Colonic mucosa (tissue), 4 donors: ENCODE measurements at places on chromosomes 1 and 21.

DNA sequence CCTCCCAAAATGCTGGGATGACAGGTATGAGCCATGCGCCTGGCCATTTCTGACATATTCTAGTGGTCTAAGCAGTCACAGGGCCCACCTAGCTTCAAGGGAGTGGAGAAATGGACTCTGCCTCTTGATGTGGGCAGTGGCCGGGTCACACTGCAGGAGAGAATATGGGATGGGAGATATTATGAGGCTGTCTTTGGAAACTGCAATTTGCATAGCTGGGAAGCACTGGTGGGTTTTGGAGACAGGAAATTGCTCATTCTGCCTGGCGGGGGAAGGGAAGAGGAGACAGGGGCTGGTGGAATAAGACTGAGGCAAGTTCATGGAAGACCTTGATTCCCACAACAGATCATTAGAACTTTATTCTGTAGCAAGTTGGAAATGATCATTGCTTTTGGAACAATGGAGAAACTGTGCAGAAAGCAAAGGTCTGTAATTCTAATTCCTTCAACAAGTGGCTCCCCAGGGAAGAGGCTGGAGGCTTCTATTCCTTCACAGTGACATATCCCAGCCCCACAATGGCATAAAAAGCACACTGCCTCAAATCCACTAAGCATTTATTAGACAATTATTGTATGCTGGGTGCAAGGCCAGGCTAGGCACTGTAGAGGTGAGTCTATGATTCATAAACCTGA, 10.5 kb downstream of the NCMAP start:
- no peak for DNase-seq

DNA sequence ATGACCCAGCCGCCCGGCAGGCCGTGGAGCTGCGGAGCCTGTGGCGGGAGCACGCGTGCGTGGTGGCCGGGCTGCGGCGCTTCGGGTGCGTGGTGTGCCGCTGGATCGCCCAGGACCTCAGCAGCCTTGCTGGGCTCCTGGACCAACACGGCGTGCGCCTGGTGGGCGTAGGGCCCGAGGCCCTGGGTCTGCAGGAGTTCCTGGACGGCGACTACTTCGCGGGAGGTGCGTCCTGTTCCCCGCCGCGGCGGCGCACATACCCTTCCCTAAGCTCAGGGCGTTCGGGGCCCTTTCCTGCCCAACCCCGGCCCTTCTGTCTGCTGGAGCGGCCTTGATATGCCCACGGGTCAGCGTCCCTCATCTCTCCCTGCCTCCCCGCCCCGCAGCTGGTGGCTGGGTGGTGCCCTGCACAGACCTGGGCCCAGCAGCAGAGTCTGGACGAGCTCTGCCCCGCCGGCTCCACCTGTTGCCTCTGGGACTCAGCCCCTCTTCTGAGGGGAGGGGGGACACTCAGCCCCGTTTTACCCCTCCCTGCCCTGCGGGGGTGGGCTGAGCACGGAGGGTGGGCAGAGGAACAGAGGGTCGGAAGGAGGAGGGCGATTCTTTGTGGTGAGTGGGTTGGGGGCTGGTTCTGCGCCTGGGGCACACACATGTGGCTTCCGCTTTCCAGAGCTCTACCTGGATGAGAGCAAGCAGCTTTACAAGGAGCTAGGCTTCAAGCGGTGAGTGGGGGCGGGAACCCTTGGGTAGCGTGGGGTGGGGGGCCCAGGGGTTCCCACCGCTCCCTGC, 688 bp downstream of the PRXL2B start:
- DNase-seq = peak; percentile 53

GRCh38 chr1:1847890-1848289, 43.0 kb downstream of the GNB1 start:
- DNase-seq = no peak

GRCh38 chr21:46006547-46007491, 25.2 kb downstream of the COL6A1 start:
- DNase-seq = peak; percentile 14

DNA sequence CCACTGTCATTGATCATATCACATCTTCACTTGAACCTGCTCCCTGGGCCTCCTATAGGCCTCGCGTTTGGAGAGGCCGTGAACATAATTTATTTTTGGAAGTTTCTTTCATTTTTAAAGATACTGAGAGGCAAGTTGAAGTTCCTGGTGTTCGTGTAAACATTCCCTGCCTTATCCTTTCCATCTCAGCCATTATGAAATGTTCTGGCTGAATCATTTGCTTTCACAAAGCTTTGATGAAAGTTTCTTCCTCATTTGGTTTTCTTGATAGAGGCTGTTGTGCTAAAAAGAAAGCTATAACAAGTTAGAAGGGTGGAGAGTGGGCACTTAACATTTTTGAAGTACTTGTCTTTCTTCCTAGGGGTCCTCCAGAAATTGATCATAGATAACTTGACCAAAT, 15.5 kb downstream of the CAMTA1 start:
- no peak for DNase-seq

GRCh38 chr1:206878456-206878855, 13.0 kb downstream of the IL20 start:
- DNase-seq = no peak

- DNase-seq = no peak
These were observed 20.7 kb downstream of the ECE1 start for GRCh38 chr1:21269461-21270085.

DNA sequence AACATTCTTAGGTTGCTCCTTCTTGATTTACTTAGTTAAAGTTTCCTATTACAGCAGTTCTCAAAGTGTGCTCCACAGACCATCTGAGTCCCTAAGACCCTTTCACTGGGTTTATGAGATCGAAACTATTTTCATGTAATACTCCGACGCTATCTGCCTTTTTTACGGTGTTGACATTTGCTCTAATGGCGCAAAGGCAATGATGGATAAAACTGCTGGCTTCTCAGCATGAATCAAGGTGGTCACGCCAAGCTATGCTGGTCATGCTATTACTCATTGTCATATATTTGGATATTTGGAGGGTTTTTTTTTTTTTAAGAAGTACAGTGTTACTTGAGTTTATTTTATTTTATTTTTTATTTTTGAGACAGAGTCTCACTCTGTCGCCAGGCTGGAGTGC, 235.1 kb downstream of the KIF26B start:
- no peak for DNase-seq

DNA sequence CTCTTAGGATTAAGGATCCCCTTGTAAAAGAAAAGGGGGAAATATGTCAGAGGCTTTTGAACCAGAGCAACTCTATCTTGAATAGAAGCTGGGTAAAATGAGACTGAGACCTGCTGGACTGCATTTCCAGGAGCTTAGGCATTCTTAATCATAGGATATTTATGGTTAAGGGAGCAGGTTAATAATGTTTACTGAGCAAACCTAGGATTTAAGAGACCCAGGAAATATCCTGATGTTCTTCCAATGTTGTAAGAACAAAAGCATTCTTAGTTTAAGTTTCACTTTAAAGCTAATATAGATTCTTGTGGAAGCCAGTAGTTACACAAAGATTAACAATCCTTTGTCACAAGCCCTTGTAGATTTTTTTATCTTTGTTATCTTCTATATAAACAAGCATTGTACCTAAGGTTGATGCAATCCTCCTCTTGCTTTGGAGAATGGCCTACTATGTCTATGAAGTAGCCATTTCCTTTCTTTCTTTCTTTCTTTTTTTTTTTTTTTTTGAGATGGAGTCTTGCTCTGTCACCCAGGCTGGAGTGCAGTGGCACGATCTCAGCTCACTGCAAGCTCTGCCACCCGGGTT, 570.2 kb upstream of the BEND5 start:
- DNase-seq = no peak

DNA sequence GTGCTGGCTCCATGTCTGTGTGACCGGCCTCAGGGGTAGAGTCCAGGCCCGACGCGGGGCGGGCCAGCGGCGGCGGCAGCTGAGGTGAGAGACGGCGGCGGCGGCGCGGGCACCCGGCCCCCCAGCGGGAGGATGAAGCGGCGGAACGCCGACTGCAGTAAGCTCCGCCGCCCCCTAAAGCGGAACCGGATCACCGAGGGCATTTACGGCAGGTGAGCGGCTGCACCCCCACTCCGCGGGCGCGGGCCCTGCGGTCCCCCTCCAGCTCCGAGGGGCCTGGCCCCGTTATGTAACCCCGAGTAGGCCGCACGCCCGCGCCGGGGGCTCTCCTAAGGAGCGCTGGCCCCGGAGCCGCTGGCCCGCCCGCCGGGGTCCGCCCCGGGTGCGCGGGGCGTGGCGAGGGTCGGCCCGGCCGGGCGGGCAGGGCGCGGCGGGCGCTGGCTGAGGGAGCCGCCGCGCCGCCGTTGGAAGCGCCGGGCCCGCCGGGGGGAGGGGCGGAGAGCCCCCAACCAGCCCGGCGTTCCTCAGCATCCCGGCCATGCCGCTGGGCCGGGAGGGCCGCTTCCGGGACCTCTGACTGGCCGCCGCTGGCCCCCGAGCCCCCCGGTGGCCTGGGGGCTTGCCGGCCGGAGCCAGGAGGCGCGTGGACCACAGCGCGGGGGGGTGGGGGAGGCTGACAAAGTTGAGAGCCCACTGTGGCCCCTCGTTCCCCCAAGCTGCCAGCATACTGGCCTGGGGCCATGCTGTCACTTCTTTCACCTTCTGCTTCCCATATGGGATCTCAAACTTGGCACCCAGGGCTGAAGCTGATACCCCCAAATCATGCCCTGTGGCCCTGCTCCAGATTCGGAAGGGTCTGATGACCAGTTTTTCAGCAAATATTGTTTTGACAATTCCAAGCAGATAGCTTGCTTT, 527 bp downstream of the MACO1 start:
- DNase-seq = peak; percentile 36

DNA sequence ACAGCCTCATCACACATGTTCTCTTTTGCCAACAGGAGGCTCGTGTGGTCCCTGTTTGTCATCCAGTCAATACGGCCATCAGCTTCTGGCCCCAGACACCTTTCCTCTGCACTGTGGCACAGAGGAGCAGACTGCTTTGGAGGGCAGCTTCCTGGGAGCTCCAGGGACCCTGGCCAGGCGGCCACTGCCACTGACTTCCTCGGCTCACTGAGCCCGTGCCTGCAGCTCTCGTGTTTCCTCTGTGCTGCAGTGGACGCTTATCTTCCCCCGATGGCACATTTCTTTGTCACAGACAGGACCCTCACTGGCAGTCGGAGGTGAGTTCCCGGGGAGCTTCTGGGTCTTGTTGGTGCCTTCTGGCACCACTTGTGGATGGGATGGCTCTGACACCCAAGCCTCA, 67.0 kb upstream of the DIRAS3 start:
- no peak for DNase-seq

DNA sequence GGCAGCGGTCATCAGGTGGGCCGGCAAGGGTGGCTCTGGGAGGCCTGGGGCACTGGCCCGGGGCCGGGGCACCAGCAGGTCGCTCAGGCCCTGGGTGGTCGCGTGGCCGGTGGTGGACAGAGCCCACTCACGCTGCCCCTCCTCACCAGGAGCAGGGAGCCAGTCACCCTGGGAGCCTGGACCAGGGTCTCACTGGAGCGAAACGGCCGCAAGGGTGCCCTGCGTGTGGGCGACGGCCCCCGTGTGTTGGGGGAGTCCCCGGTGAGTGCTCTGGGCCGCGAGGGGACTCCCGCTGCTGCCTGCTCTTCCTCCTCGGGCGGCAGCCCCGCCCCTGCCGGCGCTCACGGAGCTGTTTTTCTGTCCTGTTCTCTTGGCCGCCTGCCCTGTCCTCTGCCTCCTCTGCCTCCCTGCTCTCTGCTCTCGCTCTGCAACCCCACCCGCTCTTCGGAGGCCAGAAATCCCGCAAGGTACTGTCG, 23.5 kb downstream of the RNF223 start:
- DNase-seq = peak; percentile 68

- DNase-seq = no peak
These were observed 66.3 kb downstream of the SLC27A3 start for GRCh38 chr1:153841463-153841994.

DNA sequence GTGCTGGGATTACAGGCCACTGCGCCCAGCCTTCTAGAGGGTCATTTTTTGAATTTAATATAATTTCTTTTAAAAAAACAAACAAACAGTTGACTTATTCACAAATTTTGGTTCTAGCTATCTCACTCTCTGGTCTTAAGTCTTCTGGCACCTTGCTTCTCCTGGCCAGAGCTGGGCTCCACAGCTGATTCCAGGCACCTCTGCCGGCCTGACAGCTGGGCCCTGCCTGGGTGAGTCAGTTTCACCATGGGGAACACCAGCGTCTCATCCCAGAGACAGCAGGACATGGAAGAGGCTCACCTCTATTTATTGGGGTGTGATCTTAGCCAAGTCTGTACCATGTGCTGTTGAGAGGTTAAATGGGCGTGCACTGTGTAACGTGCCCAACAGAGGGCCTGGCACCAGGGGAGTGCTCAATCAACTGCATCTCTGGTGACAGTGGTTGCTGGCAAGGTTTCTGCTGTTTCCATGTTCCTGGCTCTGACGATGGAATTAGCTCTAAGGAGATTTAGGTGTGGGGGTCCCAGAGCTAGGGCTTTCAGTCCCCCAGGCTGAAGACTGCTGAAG, 956 bp downstream of the CPLANE2 start:
- peak; percentile 66 for DNase-seq

- no peak for DNase-seq
These were observed 21.1 kb downstream of the ARHGEF19 start for GRCh38 chr1:16191309-16191708.

DNA sequence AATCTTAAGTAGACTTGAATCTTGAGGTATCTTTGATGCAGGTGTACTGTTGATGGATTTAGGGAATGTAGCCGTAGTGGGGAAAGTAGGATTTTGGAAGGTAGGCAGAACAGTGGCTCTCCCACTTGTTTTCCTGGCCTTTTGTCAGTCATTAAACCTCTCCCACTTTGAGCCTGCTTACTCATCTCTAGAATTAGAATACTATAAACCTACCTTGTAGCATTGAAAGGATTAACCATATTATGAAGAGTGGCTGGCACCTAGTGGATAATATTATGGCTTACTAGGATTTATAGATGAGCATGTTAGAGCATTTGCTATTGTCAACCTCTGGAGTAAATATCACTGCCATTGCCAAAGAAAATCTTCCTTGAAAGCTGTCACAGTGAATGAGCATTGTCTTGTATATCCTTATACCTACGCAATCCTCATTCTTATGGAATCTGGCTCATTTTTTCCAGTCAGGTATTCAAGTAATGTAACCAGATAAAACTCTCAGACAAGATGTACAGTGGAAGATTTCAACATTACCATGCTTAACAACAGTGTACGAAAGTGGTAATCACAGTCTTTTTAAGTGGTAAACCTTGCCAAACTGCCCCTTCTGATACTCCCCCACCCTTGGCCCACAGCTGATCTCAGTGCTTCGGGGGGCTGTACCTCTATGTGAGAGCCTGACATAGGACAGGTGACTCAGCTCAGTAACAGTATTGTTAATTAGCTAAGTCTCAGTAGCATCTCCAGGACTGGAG, 44.4 kb downstream of the SH3GLB1 start:
- no peak for DNase-seq
